ENCODE measurements at places on chromosomes 1 and 21.

GRCh38 chr1:234756066-234756774 lies 146.2 kb upstream of the IRF2BP2 start:
- DNase-seq, result no peak

GRCh38 chr1:229363723-229364122 lies 20.9 kb upstream of the CCSAP start:
- DNase-seq, result no peak

GRCh38 chr1:199723250-199723956 lies 304.1 kb upstream of the NR5A2 start:
- DNase-seq, result no peak

GRCh38 chr1:186179231-186179630 lies 195.8 kb downstream of the TPR start:
- DNase-seq, result no peak

GRCh38 chr1:41240781-41241353 lies 1.2 kb downstream of the SCMH1 start:
- DNase-seq, result no peak

DNA sequence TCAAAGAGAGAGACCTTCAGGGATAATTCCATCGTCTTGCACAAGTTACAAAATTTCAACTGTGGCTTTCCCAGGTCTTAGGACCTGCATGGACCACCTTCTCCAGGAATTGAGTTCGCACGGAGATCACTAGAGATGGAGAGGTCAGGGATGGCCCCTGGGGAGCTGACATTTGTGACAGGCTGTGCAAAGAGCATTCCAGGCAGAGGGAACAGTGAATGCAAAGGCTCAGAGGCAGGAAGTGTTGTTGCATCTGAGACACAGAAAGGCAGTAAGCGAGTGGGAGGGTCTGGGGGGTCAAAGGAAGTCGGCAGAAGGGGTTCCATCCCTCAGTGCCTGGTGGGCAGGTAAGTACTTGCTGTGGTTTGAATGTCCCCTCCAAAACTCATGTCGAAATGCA lies 9.5 kb upstream of the SELENON start:
- no peak for DNase-seq

- DNase-seq, result no peak
These were observed 29.3 kb downstream of the ATF3 start for GRCh38 chr1:212637902-212638301.

DNA sequence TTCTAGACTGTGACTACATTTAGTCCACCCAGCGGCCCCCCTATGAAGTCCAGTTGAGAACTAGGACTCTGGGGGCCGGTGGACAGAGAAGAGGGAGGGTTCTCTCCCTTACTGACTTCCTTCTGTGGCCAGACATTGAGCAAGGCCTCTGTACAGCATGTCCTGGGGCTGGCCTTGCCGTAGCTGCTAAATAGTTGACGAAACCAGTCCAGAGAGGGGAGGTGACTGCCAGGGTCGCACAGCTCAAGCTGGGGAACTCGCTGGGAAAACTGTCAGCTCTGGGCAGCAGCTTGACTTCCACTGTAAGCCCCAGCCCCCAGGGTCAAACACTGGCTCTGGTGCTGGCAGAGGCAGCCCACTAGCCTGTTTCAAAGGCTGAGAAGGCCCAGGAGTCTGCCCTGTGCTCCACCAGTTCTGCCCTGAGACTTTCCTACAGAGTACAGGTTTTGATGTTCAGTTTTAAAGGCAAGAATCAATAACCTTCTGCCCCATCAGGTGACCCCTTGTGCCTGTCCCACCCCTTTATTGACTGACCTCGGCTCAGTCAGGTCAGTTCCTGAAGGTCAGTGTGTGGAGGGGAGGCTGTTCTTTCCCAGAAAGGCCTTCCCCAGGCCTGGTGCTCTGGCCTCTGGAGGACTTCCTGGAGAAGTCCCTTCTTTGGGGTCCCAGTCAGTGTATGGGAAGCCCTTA lies 14.1 kb downstream of the PCSK9 start:
- DNase-seq, result no peak

- no peak for DNase-seq
These were observed 459.9 kb downstream of the ADGRL2 start for GRCh38 chr1:82260666-82261065.

GRCh38 chr21:32411350-32412161 lies 950 bp upstream of the EVA1C start:
- peak; percentile 36 for DNase-seq

Data from stimulated activated CD4-positive, alpha-beta T cell treated with anti-CD3 and anti-CD28 coated beads, TNF-alpha, amount 100 ng/mL, for 24 hours (primary cell).